Stimulated activated CD8-positive, alpha-beta memory T cell treated with anti-CD3 and anti-CD28 coated beads, Interleukin-12 subunit alpha, Interleukin-12 subunit beta, amount 100 ng/mL, for 4 hours (primary cell): ENCODE measurements at places on chromosomes 2 and 18.
A peak's percentile ranks its signal among the peaks of the same experiment; 100 is the strongest.

DNA sequence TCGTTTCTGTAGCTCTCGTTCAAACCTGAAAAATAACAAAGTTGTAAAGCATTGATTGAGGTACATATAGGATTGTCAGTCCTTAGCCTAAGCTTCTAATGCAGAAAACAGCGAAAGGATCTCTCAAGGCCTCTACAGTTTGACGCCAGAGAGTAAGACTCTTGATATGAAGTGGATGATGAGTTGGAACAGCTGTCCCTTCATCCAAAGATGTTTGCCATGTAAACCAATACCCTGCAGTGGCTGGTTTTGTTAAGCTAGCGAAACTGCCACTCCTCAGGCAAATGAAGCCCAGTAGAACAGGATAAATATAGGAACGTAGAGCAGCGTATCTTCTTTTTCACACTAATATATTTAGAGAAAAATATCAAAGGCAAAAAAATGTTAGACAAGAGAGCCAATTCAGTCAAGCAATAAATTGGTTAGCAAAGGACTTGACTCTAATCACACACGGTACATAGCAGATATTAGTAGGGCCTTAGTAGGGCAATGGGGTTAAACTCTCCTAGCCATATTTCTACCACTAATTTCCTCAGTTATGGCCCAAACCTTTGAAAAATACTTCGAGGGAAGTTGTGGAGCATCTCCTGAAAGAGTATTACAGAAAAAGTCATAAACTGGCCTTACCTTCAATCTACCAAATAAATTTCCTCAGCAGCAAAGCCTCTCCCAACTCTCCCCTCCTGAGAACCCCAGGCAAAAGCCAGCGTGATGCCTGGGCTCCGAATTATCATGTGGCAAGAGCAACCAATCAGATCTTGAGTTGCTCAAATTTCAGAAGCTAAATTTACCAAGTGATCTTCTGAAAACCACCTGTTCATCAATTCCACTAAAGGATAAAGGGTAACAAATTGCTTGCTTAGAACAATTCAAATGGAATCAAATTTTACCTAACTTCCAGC is at the start of gene NEB:
Gene NEB (minus strand): TSS at position 706 of the 902 bp plus-strand sequence. CDS start 1,320 bp downstream, outside the sequence.
- DNase-seq: no peak

GRCh38 chr2:65059071-65059470 is 2.9 kb downstream of the CEP68 start:
- DNase-seq: no peak

GRCh38 chr2:95354469-95354901 is 48.0 kb upstream of the FAHD2A start:
- no peak for DNase-seq

DNA sequence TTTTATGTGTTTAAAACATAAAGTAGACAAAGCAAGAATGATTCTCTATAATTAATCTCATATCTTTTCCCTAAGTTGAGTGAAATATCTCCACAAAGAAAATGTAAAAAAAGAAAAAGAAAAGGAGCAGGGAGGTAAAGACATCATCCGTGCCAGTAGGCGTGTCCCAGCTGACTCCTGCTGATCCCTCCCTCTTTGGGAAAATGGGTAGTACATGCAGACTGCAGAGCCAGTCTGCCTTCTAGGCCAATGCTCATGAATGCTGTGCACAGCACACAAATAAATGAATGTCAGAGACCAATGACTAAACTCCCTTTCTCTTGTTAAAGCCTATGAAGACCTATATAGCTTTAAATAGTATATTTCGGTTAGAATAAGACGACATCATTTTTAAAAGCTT is 64.7 kb downstream of the RAPH1 start:
- DNase-seq: no peak

- DNase-seq: no peak
These were observed 176.1 kb upstream of the DLGAP1 start for GRCh38 chr18:4631239-4631638.

GRCh38 chr2:52289741-52290140 is 1257.8 kb upstream of the NRXN1 start:
- DNase-seq: no peak

DNA sequence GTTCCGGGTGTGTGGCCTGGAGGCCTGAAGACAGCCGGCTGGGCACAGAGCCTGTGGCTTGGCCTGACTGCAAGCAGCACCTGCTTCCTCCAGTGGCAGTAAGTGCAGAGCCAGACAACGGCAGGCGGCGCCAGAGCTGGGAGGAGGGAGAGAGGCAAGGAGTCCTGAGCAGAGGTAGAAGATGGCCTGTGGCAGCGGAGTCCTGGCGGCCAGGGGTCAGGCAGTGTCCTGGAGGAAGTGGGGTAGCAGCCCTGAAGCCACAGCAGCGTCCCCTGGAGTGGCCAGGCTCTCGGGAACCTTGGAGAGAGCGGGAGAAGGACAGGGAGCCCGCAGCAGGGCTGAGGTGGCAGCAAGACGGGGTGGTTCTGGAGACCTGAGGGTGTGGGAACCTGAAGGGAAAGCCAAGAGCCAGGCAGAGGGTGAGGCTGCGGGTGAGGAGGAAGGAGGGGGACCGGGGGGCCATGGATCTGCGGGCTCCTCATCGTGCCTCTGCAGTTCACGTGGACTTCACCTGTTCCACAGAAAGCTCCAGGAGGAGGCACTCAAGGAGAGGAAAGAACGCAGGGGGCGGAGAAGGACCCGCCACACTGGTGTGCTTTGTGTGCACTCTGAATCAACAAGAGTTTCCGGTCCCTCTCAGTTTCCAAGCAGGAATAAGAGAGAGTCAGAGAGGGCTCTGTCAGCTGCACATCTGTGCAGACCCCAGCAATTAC is 85.9 kb downstream of the USP40 start:
- DNase-seq: no peak

- no peak for DNase-seq
These were observed 109.6 kb downstream of the ICOS start for GRCh38 chr2:204046145-204046544.

DNA sequence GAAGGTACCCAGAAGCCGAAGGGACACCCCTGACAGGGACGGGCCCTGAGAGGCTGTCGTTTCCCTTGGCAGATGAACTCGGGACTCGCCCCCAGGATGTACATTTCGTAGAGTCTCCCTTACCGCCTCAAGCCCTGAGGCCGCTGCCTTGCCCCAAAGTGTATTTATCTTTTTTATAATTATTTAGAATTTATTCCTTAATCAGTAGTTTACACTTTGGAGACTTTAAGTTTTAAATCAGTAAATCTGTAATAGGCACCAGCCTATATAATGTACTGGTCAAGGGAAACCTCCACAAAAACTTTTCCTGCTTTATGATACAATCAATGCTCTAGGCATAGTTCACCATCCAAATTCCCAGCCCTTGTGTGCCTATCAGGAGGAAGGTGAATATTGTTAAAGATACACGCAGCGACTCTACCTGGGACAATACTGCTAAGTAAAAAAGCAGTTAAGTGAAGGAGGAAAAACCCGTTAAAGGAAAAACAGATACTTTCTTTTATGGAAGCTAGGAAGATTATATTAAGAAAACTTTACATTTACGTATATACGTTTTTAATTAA is 848 bp downstream of the VRK2 start:
- DNase-seq: no peak

GRCh38 chr2:46780801-46781445 is 134.7 kb downstream of the MCFD2 start:
- no peak for DNase-seq

GRCh38 chr18:62420513-62421209 is 95.6 kb downstream of the TNFRSF11A start:
- peak; percentile 49 for DNase-seq

- DNase-seq: no peak
These were observed 312.5 kb upstream of the HS6ST1 start for GRCh38 chr2:128630974-128631697.

DNA sequence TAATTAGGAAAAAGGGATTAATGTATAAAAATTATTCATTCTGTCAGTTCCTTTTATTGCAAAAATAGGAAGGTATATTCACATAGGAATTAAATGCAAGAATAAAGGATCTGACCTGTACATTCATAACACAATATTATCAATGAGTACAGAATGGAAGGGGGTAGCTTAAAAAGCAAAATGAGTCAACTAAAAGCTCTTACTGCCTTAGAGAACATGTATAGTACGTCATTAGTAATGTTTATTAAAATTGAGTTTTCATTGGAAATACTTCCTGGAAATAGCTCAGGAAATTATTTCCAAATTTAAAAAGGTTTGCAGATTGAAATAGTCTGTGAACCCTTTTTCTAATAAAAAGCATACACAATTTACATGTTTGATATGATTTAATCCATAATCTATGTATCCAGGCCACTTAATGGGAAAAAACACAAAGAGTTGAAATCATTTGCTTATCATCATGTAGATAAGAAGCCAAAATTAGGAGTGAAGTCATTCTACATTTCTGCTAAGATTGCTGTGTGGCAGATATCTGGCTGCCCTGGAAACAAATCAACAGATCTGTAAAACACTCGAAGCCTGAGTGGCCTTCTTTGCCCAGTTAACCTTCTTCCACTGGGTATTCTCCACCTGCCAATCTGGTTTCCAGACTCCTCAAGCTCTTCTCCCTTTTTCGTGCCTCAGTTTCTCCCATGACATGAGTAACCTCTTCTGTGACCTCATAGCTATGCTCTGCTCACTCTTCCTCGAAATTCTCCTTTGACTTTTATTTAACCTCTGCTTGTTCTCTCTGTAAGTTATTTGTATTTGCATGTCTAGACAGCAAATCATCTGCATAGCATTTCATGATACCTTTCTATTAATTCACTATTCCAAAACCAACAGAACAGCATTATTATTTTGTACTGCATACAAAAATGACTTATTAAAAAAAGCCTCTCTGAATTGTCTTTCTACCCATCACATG is 181.2 kb upstream of the REV1 start:
- no peak for DNase-seq

DNA sequence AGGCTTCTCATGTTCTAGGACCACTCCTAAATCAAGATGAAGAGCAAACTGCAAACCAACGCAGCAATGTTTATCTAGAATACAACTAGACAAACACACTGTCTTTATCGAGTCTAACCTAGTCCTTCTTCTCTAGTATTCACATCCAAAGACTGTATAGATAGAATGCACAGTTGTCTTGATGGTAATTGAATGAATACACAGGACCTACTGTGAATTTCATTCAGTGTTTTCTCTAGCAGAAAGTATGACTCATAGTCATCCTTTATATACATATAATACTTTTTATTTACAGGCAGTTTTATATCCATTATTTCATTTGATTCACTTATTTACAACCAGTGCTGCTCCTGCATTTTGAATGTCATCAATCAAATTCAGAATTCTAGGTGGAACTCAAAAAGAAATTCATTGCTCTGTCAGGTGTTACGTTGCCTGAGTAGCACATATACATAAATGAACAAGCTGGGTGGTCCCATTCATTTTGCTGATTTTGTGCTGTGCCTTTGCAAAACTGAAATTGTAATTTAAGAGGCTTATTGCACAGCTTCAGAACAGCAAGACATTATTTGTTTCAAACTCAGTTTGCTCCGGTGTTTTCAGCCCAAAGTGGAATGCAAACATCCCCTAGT is 374.8 kb downstream of the EPHA4 start:
- no peak for DNase-seq

DNA sequence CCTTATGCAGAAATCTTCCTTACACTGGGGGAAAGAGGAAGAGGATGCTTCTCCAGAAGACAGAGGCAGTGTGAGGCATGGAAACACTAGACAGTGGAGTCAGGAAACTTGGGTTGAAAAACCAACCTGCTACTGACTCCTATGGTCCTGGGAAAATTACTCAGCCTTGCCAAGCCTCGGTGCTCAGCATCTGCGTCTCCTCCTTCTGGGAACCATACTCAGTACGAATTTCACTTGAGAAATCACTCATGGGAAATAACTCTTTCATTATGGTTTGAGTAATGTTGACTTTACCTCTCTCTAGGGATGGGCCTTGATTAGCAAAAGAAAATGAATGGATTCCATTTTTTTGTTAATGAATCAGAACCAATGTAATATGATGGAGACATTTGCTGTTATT is 96.5 kb downstream of the KCNE4 start:
- no peak for DNase-seq

DNA sequence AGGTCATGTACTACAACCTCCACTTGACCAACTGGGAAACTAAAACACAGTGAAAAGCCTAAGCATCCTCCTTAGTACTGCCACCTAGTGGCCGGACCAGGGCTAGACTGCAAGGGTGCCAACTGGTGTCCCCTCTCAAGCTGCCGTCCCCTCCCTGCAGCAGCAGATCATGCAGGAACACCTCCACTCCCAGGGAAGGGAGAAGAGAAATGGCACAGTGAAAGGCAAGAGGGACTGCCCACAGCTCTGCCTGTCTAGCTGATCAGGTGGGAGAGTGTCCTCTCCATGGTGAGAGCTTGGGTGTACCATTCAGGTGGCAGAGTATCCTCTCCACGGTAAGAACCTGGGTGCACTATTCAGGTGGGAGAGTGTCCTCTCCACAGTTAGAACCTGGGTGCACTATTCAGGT is 78.1 kb downstream of the AAK1 start:
- DNase-seq: peak; percentile 39

DNA sequence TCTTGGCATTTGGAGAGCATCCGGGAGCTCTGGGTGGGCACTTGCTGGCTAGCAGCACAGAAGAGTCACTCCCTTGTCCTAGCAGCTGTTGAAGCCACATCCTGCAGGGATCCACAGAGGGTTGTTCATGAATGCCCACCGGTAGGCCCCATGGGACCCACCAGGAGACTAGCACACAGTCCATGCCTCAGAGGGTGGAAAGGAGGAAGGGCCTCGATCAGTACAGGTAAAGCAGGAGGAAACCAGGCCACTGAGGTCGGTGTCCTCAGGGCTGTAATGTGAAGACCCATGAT is 205.8 kb downstream of the SEPTIN10 start:
- DNase-seq: no peak

GRCh38 chr2:11699686-11700670 is 30.0 kb upstream of the NTSR2 start:
- no peak for DNase-seq

GRCh38 chr2:216478151-216478550 is 20.5 kb upstream of the RPL37A start:
- DNase-seq: no peak

DNA sequence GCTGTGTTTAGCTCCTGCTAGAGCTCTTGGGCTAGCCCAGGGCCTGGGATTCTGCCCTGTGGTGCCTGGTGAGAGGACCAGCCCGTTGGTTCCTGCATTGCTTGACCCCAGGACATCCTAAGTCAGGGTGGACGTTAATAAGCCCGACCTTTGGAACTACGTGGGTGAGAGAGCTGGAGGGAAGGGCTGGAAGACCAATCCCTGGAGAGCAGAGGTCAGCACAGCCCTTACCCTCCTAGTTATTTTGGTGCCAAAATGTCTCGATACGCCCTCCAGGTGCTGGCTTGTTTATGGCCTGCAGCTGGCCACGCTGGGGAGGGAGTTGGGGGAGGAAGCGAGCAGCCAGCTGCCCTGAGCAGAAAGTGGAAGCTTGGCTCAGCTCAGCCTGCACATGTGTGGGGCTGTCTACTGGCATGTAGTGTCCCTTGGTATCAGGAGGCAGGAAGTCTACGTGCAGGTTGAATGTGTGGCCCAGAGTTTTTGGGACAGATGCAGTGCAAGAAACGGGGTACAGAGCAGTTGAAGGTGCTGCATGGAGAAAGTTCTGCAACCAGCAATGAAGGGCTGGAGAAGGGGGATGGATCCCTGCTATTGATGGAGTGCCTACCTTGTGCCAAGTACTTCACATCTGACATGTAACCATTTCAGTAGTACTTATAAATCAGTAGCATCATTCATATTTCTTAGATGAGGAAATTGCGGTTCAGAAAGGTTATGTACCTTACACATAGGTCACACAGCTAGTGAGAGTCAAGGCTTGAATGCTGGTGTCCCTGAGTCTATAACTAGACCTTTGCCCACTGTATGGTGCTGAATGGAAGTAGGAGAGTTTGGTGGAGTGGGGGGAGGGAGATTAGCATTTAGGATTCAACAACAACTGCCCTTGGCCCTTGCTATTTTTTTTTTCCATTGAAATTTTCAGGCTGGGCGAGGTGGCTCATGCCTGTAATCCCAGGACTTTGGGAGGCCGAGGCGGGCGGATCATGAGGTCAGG is 5.0 kb upstream of the DGKD start:
- no peak for DNase-seq

- no peak for DNase-seq
These were observed 9.5 kb upstream of the CNNM3 start for GRCh38 chr2:96806468-96807126.
